ENCODE measurements at places on chromosomes 13 and 19.

- no peak for DNase-seq
These were observed 19.6 kb upstream of the SLC15A1 start for GRCh38 chr13:98771838-98772611.

DNA sequence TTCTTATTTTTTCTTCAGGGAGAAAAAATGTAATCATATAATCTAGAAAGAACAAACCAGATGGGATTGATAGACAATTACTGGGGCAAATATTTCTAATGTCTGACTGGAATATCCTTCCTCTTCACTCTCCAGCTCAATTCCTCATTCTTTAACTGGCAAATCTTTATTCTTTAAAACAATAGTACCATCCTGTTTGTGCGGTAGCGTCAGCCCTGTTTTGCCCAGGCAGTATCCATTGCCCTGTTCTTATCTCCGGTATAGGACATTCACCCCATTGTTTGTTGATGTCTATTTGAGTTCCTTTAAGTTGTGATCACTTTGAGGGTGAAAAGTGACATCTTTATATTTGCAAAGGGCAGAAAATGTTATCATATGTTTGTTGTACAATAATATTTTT lies 185.4 kb downstream of the POSTN start:
- DNase-seq = no peak

GRCh38 chr19:19032420-19033175 lies 719 bp downstream of the SUGP2 start:
- peak; percentile 85 for DNase-seq

- DNase-seq = no peak
These were observed 547.3 kb upstream of the MIR17HG start for GRCh38 chr13:90800082-90800746.

- DNase-seq = no peak
These were observed 245.9 kb downstream of the ITGBL1 start for GRCh38 chr13:101698400-101698799.
